ENCODE measurements at places on chromosomes 2 and 18.

DNA sequence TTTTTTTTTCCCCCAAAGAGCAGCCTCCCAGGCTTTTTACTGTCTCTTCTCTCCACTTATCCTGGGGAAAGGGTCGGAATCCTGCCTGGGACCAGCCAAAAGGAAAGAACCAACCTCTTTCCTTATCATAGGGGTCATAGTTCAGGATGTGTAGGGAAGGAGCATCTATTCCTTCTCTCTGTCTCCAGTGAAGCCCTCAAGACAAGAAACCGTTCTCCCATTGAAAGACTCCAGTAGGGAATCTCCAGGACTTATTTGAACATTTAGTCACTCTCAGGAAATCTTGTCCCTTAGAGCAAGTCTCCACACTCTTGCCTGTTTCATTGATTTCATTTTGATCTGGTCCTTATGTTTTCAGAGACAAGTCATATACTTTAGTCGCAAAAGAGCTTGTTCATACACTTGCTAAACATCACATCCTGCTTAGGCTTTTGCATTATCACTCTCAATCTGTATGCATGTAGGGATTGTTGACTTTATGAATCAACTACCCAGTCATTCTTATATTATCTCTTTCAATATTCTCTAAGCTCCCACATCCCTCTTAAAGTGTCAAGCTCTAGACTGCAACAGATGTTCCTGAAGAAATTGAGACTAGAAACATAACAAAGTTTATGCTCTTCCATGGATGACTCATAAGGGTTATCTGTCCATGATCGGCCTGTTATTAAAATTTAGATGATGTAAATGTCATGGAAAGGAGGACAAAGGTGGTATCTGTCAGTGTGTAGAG lies 116.2 kb upstream of the ST6GAL2 start:
- DNase-seq, result no peak

DNA sequence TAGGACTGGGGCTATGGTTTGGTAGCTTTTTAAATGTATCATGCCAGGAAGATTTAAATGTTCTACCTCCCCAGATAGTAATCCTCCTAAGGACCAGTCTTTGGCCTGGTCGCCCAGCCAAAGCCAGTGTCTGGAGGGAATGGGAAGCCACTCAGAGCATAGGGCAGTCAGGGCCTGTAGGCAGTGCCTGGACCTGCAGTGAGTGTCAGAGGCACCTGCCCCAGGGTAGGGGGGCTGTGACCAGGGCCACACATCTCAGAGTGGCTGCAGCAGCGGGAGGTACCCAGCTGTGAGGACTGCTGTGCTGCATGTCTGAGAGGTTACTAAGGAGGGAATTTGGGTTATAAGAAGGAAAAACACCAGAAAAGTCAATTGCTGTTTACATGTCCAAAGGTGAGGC lies 57.7 kb downstream of the MYT1L start:
- DNase-seq, result no peak

- no peak for DNase-seq
Measured at GRCh38 chr2:200087451-200087850, 132.1 kb downstream of the MAIP1 start.

GRCh38 chr2:85053802-85054201 lies 79.4 kb upstream of the TCF7L1 start:
- no peak for DNase-seq

GRCh38 chr18:11245879-11246278 lies 96.5 kb upstream of the PIEZO2 start:
- no peak for DNase-seq

- DNase-seq, result peak; percentile 86
Measured at GRCh38 chr18:77062518-77063003, 70.0 kb downstream of the MBP start.

GRCh38 chr18:63869374-63869773 lies 18.1 kb upstream of the SERPINB2 start:
- DNase-seq, result no peak
